ENCODE measurements at places on chromosomes 3 and 15.

- peak overlapping the region; percentile 70 for H3K27ac ChIP-seq
- peaks cover 64% of the 10 kb centered on the region for H3K4me1 ChIP-seq
- DNase-seq, result no peak
- peaks cover 5% of the 10 kb centered on the region for H3K36me3 ChIP-seq
- H3K4me3 ChIP-seq, result no peak overlapping the region
Measured at GRCh38 chr3:124633524-124633923, 96.7 kb upstream of the UMPS start.

DNA sequence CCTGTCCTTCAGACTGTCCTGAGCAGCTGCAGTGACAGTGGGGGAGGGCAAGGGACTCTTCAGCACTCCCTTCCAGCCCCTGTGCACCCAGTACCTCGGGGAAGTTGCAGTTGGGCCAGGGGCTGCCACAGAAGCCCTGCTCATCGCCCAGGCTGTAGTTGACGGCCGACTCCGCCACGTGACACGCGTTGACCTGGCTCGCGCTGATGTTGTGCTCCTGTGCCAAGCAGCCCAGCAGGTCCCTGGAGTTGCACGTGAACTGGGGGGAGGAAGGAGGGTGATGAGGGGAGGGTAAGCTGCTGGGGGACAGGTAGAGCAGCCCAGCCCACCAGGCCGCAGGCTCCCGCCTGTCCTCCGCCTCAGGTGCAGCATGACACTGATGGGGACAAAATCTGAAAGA is 101.2 kb downstream of the SEC22A start:
- no peak overlapping the region for H3K4me3 ChIP-seq
- H3K27ac ChIP-seq, result no peak overlapping the region
- H3K4me1 ChIP-seq, result no peaks in the 10 kb centered on the region

- H3K27me3 ChIP-seq, result peaks cover 81% of the 10 kb centered on the region
- H3K27ac ChIP-seq, result no peak overlapping the region
- no peaks in the 10 kb centered on the region for H3K36me3 ChIP-seq
- peaks cover 21% of the 10 kb centered on the region for H3K4me1 ChIP-seq
- H3K4me3 ChIP-seq, result peak overlapping the region; percentile 52
Measured at GRCh38 chr15:29570948-29571791, 251.1 kb downstream of the TJP1 start.

GRCh38 chr3:10228248-10228950 is 19.9 kb upstream of the TATDN2 start:
- H3K4me3 ChIP-seq, result no peak overlapping the region
- no peak for DNase-seq
- H3K36me3 ChIP-seq, result no peaks in the 10 kb centered on the region

DNA sequence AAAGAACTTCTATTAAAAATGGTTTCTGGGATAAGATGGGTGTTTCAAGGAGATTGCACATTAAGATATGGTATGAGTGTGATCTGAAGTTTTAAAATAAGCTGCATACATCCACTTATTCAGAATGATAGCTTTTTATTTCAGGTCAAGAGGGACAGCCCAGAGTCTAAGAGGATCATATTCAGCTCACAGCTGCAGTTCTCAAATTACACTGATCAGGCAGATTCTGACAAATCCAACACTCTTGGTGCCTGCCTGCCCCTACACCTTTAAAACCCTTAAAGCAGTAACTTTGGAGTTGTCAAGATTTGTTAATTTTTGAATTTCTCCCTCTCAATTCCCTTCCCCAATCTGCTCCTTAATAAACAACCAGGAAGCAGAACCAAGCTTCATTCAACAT is 9.1 kb upstream of the TMEM87A start:
- H3K27ac ChIP-seq, result no peak overlapping the region
- no peak overlapping the region for H3K4me3 ChIP-seq
- no peaks in the 10 kb centered on the region for H3K4me1 ChIP-seq
- DNase-seq, result no peak
- peaks cover 3% of the 10 kb centered on the region for H3K36me3 ChIP-seq

DNA sequence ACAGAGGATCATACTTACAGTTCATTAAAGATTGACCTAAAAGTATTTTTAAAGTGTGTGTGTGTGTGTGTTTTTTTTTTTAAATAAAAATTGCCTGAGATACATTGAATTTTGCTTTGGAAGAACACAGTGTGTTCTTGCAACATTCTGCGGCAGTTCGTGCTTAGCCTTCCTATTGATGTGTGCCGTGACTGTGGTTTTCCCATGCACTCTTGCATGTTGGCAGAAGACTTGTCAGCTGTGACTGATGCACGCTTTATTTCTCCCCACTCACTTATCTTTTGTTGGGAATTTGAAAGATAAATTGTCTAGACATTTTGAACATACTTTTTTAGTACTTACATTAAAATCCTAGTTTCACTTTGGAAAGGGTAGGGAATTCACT is 136.3 kb upstream of the LRRFIP2 start:
- peaks cover 9% of the 10 kb centered on the region for H3K36me3 ChIP-seq
- peaks cover 15% of the 10 kb centered on the region for H3K4me1 ChIP-seq
- DNase-seq, result no peak
- H3K4me3 ChIP-seq, result no peak overlapping the region
- no peaks in the 10 kb centered on the region for H3K27me3 ChIP-seq
- no peak overlapping the region for H3K27ac ChIP-seq

GRCh38 chr3:155846119-155846518 is 8.1 kb downstream of the SLC33A1 start:
- no peak for DNase-seq
- H3K27ac ChIP-seq, result peak overlapping the region; percentile 55
- peaks cover 17% of the 10 kb centered on the region for H3K4me1 ChIP-seq
- H3K27me3 ChIP-seq, result no peaks in the 10 kb centered on the region

DNA sequence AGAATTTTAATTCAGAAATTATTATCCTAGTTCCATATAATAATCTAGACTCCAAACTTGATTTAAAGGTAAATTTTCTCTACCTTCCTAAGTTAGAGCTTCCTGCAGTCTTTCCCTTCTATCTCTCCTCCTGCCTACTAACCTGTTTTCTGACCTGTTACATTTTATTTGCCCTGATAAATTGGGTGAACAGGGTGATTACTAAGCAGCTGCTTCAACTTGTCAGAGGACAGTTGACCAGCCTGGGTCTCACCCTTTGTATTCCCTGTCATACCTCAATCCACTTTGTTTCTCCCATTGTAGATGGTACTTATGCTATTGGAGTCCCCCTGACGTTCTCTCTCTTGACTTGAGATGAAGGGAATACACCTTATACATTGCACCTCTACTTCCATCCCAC is 28.4 kb upstream of the MYRIP start:
- no peak for DNase-seq
- no peak overlapping the region for H3K27ac ChIP-seq
- no peak overlapping the region for H3K4me3 ChIP-seq
- peaks cover 30% of the 10 kb centered on the region for H3K27me3 ChIP-seq

- H3K27ac ChIP-seq, result peak overlapping the region; percentile 91
- DNase-seq, result no peak
- peaks cover 75% of the 10 kb centered on the region for H3K4me1 ChIP-seq
- H3K27me3 ChIP-seq, result no peaks in the 10 kb centered on the region
- peaks cover 9% of the 10 kb centered on the region for H3K36me3 ChIP-seq
Measured at GRCh38 chr3:97235611-97236315, 421.4 kb downstream of the EPHA6 start.

GRCh38 chr3:169940470-169941181 is 26.0 kb upstream of the SEC62 start:
- H3K27ac ChIP-seq, result no peak overlapping the region
- H3K27me3 ChIP-seq, result peaks cover 35% of the 10 kb centered on the region

- no peak for DNase-seq
- peaks cover 14% of the 10 kb centered on the region for H3K4me1 ChIP-seq
- H3K27me3 ChIP-seq, result no peaks in the 10 kb centered on the region
- H3K27ac ChIP-seq, result no peak overlapping the region
Measured at GRCh38 chr3:8520816-8521403, 19.3 kb downstream of the LMCD1 start.

DNA sequence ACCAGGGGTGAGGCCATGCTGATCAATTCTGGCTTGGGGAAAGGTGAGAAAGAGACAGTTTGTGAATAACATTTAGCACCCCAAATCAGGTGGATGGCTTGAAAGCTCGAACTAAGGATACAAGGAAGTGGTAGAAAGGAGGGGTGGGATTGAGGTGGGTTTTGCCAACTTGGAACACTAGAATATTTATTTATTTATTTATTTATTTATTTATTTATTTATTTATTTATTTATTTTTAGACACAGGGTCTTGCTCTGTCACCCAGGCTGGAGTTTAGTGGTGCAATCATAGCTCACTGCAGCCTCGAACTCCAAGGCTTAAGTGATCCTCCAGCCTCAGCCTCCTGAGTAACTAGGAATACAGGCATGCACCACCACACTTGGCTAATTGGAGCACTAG is 31.0 kb upstream of the THSD4 start:
- H3K4me3 ChIP-seq, result no peak overlapping the region
- peaks cover 27% of the 10 kb centered on the region for H3K27me3 ChIP-seq
- peaks cover 3% of the 10 kb centered on the region for H3K36me3 ChIP-seq
- H3K4me1 ChIP-seq, result peaks cover 7% of the 10 kb centered on the region
- no peak for DNase-seq

GRCh38 chr3:133938770-133939462 is 43.2 kb upstream of the RAB6B start:
- no peaks in the 10 kb centered on the region for H3K36me3 ChIP-seq
- H3K27ac ChIP-seq, result no peak overlapping the region
- peaks cover 33% of the 10 kb centered on the region for H3K4me1 ChIP-seq
- DNase-seq, result peak; percentile 35
- no peak overlapping the region for H3K4me3 ChIP-seq

- H3K4me1 ChIP-seq, result peaks cover 15% of the 10 kb centered on the region
- H3K4me3 ChIP-seq, result no peak overlapping the region
- H3K36me3 ChIP-seq, result peaks cover 14% of the 10 kb centered on the region
- DNase-seq, result no peak
- no peaks in the 10 kb centered on the region for H3K27me3 ChIP-seq
Measured at GRCh38 chr15:65254356-65254755, 32.3 kb downstream of the PARP16 start.
